ENCODE measurements at places on chromosomes 5 and 9.

- no peak for DNase-seq
Observed at GRCh38 chr5:170387775-170388639, 1.2 kb downstream of the KCNMB1 start.

DNA sequence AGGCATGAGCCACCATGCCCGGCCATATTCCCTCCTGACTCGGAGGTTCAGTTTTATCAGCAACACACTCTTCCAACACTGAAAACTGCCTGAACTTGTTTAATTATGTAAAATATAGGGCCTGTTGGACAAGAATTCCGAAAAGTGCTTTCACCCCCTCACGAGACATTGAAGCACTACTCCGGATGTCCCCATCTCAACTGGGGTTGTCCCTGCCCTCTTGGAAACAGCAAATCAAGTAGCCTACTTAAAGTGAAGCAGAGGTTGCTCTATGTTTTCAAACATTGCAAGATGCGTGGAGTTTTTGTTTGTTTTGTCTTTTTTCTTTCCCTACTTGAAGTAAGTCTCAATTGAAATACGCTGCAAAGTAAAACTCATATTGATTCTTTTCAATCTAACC, 7.6 kb downstream of the PTGER4 start:
- no peak for DNase-seq

DNA sequence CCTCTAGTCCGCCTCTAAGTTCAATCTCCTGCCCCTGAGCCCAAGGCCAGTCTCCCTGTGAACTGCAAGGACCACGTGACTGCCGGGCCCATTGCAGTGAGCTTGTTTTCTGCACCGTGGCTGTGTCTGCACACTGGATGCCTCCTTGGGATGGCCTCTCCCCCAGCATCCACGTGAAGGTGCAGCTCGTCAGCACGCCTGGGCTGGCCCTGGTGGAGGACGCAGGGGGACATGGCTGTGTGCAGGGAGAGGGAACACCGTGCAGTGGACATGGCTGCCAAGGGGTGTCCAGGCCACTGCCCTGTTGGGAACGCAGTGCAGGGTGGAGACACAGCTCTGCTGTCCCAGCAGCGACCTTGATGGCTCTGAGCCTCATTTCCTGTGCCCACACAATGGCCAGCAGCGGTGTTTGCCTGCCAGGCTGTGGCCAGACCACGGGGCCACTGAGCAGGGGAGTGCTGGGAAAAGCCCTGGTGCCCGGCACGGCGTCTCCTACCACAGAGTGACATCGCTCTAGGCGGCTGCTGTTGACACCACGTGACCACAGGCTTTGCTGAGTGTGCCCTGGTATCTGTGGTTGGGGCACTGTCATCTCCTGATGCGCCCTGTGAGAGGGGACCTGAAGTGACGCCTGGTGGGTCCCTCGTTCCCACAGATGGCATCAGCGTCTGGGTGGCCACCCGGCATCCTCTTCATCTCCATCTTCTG, 26.9 kb upstream of the EXOC3 start:
- DNase-seq: no peak

DNA sequence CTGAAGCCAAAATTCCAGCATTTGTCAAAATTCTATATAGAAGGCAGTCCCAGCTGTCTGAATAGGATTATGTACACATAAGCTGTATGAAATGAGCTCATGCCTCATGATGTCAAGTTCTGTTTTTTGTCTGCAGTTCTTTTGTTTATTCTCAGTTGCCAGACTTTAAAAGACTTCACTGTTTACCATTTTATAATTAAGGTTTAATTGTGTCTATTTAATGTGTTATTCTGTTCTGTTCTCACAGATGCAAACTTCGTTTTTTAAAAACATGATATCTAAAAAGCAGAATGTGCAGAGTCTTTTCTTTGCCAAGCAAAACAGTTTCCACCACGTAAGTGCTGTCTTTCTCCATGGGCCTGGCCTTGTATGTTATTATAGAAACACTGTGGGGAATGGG, 31.1 kb downstream of the ERAP1 start:
- DNase-seq: no peak

GRCh38 chr5:66718374-66719002, 122.3 kb downstream of the MAST4 start:
- no peak for DNase-seq

GRCh38 chr9:96009690-96010472, 134.4 kb downstream of the ERCC6L2 start:
- DNase-seq: no peak

DNA sequence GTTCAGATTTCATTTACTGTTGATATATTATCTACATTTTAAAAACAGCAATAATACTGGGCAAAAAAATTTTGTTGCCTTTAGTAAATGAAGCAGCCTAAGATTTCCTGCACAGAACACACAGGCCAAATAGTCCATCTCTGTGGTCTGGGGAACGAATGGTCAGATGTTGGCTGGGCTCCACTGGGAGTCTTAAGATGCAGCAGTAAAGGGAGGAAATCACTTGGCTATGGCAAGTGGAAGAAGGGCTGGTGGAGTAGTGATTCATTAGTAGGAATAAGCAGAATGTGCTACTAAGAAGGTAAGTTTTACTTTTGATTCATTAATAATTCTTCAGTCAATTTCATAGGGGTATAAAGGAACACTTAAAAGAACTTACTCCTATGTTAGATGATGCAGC, 91.1 kb upstream of the ARRDC3 start:
- no peak for DNase-seq

DNA sequence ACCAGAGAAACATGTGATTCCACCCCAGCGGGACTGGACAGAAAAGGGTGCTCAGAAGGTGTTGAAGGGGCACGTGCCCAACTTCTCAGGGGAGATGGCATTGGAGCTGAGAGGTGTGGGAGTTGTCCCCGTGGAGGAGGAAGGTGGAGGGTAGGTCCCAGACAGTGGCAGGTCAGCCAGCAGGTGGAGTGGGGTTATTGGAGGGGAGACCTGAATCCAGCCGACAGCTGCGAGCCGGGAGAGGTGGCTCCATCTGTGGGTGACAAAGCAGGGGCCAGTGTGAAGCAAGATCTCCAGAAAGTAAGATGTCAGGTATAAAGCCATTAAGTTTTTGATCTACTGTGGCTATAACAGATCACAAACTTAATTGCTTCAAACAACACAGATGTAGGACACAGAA, 75.1 kb downstream of the HRH2 start:
- DNase-seq: no peak

DNA sequence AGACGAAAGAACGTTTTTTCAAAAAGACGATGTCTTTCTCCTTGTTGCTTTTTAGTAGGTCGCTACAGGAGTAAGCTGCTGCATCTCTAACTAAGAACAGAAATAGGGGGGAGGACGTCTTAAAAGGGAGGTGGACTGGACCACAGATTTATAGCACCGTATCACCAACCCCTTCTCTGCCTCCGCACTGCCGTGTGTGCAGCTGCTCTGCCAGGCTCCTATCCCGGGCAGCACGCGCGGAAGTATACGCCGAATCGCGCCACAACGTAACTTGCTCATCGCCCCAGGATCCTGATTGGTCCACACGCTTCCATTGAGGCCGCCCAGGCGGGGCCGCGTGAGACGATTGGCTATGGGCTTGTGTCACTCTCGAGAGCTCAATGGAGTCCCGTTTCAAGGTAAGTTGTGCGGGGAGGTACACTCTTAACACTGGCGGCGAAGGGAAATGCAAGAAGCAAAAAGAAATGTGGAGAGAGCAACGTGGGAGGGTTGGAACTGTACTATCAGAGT, at the start of gene ELAVL2:
ELAVL2 (minus strand) TSS at position 121 of the 510 bp plus-strand sequence. CDS start 64,006 bp downstream, outside the sequence.
- DNase-seq: no peak

GRCh38 chr9:107710546-107710945, 221.0 kb upstream of the KLF4 start:
- no peak for DNase-seq

DNA sequence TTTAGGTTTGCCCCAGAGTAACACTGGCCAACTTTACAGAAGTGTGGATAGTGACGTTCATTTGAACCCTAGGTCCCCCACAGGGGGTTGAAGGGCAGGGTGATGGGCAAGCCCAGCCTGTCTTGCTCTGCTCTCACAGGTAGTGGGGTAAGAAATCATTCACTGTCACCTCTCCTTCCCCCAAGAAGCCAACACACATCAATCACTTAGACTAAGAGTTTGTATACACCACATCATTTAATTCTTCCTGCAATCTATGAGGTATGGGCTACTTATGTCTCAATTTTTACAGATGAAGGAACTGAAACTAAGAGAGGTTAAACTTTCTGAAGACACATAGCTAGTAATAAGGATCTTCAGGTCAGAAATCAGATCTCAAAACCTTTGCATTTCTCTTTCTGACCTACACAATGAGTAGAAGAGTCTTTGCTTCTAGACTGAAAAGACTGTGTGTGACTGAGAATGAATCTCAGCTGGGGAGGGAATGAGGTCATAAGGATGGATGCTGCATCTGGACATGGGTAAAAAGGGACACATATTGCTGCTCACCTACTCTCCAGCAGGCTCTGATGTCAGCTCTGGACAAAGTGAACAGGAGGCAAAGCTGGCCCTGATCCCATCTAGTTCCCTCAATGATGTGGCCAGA, 81.0 kb upstream of the EQTN start:
- no peak for DNase-seq

- DNase-seq: peak; percentile 93
Observed at GRCh38 chr9:34646211-34647083, at the start of gene GALT. GALT (plus strand) TSS chr9:34646675; CDS start chr9:34646705, 30 bp downstream.

- no peak for DNase-seq
Observed at GRCh38 chr5:76762484-76762883, 46.6 kb downstream of the F2R start.

DNA sequence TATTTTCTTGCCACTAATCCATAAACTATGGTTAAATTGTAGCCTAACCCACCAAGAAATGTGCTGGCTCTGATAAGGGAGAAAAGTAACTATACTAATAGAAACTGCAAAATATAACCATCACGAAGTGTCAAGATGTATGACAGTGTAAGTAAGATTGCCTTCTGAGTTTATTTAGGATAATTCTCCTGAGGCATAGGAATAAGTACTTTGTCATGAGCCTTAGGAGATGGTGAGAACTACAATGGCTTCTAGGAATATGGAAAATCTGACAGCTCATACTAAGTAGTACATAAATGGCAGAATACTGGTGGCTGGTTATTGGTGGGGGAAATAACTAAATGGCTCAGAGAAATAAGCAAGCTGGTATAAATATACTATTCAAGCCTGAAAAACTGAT, 543.9 kb downstream of the PRR16 start:
- no peak for DNase-seq

GRCh38 chr5:135335031-135335828, 63.8 kb downstream of the MACROH2A1 start:
- DNase-seq: no peak

DNA sequence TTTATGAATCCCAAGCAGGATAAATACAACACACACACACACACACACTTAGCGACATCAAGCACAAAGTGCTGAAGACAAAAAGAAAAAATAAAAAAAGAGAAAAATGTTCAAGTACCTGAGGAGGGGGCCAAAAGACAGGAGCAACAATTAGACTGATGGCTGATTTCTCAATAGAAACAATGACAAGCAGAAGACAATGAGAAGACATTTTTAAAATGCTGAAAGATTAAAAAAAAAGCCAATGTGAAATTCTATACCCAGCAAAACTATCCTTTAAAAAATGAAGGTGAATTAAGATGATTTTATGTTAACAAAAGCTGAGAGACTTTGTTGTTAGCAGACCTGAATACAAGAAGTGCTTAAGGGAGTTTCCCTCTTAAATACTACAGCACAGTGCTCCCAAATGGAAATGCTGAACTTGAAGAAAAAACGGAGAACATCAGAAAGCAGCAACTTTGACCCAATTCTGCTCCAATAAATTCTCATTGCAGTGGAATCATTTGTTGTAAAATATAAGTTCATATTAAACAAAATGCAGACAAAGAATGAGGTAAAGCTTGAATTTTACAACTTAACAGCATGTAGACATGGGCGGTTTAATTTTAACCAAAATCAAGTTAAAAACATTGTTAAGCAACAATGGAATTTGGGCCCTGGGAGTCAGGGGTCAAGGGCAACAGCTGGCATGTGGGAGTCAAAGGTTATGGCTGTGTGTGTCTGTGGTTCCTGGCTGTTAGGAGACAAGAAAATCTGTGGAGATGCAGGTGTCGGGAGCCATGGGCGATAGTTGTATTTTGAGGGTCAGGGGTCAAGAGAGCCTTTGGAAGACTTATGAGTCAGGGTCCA, 776 bp upstream of the RANBP17 start:
- no peak for DNase-seq

GRCh38 chr9:94734054-94734754, 7.7 kb downstream of the AOPEP start:
- DNase-seq: no peak

DNA sequence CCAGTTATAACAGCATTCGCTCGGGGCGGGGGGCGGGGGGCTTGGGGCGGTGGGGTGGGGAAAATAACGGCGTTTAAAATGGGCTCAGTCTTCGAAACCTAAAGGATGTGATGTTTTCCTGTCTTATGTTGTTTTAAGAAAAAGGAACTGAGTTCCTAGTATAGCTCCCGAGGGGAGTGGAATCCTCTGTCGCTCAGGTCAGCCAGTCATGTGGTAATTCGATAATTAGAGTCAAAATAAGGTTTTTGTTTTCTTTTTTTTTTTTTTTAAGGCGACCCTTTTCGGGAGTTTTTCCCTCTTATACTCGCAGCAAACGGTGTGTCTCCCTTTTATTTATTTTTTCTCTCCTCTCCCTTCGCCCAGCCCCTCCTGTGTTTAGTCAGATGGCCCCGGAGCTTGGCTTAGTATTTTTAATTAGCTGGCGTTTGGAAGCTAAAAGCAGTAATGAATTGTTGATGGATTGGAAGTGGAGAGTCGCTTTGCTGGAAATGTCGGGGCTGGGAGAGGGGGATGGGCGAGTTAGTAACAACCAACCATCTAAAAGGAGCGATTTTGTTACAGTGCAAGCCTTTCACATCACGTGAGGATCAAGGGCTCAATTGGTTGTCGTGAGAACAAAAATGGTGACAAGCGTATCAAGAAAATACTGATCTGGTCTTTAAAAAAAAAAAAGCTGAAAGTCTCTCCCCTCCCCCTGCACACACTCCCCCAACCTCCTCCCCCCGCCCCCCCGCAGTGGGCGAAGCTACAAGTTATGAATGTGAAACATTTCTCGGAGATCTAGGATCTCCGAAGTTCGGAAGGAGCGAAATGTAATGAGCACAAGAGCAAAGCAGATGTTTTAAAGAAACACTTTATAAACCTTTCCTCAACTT, 714 bp upstream of the ZNF608 start:
- DNase-seq: no peak

DNA sequence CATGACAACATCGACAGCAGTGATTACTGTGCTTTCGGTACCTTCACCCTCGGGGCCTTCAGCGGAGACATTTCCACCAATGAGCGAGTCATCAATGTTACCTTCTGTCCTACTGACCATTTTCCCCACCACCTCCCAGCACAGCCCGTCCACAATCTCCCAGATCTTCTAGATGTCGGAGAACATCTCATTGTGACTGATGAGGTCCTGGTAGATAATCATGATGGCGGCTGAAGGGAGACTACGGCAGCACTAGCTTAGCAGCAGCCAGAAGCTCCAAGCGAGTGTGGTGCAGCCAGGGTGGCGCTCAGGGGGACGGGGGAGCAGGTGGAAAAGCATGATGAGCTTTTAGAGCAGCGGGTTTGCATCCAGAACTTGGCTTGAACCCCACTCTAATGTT, 379.0 kb downstream of the TLR4 start:
- no peak for DNase-seq

DNA sequence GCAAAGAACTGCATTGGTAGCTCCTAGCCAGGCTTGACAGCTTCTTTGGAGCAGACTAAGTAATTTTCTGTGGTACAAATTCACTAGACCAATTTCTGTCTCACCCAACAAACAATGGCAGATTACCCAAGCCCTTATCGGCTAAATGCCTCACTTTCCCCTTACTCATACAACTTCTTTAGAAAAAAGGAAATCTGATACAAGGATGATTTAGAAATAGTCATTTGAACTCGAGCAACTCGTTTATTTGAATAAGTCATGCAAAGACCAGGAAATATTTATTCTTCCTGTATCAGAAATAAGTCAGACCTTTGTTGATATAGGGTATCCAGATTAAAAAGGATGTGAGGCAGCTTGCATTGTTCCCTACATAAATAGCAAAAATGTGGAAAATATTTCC, 170.4 kb upstream of the CDH6 start:
- DNase-seq: no peak
